NCI-H2081 treated with DMSO at 0.1 percent for 48 hours (cell line): ENCODE measurements at places on chromosomes 5 and 9.

- no peak for DNase-seq
These were observed 1.9 kb upstream of the RGS14 start for GRCh38 chr5:177355868-177356168.

DNA sequence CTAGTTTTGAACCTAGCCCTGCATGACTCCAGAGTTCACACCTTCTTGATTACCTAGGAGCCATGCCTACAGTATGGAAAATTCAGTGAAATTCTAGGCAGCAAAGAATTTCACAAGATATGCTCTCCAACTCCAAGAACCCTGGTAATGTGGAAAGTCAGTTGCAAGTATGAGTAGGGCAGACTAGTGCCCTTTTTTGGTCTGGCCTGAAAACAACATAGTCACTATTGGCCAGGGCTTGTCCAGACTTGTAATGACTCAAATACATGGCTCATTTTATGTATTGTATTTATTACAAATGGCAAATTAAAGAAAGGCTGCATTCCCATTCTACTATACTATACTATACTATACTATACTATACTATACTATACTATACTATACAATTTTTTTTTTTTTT is 160.4 kb downstream of the ESM1 start:
- no peak for DNase-seq

DNA sequence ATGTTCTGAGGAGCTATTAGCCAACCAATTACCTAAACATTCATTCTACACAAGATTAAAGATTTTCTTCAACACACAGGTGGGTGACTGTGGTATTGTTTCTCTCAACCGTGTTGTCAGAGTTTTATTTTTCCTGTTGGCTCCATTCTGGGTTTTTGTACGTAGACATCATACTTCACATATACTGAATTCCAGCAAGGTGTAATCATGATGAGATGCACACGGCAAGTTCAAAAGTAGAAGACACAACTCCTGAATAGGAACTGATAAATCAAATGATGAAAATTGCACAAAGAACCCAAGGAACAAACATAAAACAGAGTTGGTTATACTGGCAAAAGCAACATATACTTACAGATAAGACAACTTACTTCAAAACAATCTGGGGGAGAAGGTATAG is 40.2 kb upstream of the RANBP6 start:
- DNase-seq, result no peak

GRCh38 chr5:21184581-21184980 is 1196.6 kb upstream of the CDH18 start:
- DNase-seq, result no peak

DNA sequence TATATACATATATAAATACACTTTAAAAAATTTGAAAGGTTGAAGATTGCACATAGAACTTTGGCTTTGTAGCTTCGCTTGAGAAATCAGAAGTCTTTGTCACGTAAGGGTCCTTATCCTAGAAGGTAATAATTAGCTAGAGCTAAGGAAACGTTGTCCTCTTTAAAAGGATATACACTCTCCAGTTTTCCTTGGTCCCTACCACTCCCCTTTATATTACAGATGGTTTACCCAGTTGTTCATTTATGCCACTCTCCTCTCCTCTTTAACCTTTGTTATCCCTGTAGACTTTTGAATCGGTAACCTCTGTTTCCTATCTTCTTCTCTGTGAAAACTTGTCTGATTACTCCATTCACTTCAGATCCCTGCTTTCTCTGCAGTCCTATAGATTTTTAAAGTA is 1101.0 kb upstream of the SEMA6A start:
- DNase-seq, result no peak

GRCh38 chr9:135971111-135971766 is 10.1 kb upstream of the UBAC1 start:
- no peak for DNase-seq

- DNase-seq, result no peak
These were observed 3.4 kb upstream of the DMXL1 start for GRCh38 chr5:119067450-119067849.
